ENCODE measurements at places on chromosomes 2 and 18. TPM values are rescaled to one million over a fixed set of nuclear protein-coding genes. Genes with fewer than 3 reads are reported as not detected.

RAB6D gene
- polyA plus RNA-seq: not detected

DNA sequence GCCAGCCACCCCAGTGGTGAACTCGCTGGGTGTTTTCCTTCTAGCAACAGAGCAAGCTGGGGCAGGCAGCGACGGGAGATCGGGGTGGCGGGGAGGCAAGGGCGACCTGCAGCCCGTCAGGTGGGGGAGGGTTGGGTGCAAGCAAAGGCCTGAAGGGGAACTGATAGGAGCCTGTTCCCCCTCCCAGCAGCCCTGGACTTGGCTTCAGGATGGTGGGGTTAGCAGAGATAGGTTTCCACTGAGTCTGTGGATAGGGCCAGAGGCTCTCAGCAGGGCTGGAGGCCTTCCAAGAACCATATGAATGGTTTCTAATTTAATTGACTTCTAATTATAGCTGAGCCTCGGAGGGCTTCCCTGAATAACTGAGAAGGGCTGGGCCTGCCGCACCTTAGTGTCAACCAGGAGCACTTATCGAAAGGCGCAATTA is 55.3 kb downstream of the EDAR start:
- DNase-seq: no peak
- H3K27me3 ChIP-seq: no peaks in the 10 kb centered on the region
- no peaks in the 10 kb centered on the region for H3K36me3 ChIP-seq
- H3K4me1 ChIP-seq: peaks cover 1% of the 10 kb centered on the region
- no peak overlapping the region for H3K4me3 ChIP-seq

- no peak for DNase-seq
- no peak overlapping the region for H3K4me3 ChIP-seq
- H3K36me3 ChIP-seq: no peaks in the 10 kb centered on the region
- H3K27ac ChIP-seq: no peak overlapping the region
- H3K27me3 ChIP-seq: no peaks in the 10 kb centered on the region
These were observed 54.6 kb downstream of the DCC start for GRCh38 chr18:52394602-52395001.

DNAJC5G gene
- polyA plus RNA-seq: not detected

- no peaks in the 10 kb centered on the region for H3K4me1 ChIP-seq
- no peak overlapping the region for H3K27ac ChIP-seq
- H3K36me3 ChIP-seq: no peaks in the 10 kb centered on the region
- no peak overlapping the region for H3K4me3 ChIP-seq
- H3K27me3 ChIP-seq: no peaks in the 10 kb centered on the region
These were observed 100.4 kb upstream of the SMAD2 start for GRCh38 chr18:48030616-48031480.

GRCh38 chr2:206801418-206802189 is 36.2 kb downstream of the FASTKD2 start:
- no peak overlapping the region for H3K27ac ChIP-seq
- no peak for DNase-seq
- no peaks in the 10 kb centered on the region for H3K27me3 ChIP-seq
- no peaks in the 10 kb centered on the region for H3K36me3 ChIP-seq
- H3K4me3 ChIP-seq: no peak overlapping the region

RHOB gene
- 0.94 TPM for polyA plus RNA-seq

DNA sequence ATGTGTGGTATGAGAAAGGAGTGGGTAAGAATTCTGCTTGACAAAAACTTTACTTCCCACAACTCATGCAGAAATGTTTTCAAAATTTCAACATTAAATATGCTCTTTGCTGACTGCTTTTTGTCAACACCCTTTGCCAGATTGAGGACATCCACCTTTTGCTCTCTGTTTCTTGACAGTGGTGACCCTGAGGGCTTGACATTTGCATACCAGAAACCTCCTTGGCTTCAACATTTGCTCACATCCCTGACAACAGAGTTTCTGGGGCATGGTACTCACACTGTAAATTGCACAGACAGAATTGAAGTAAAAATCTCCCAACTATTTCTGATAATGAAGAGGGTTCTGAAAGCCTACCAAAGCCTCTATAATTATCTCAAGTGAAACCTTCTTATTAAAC is 95.7 kb downstream of the RND3 start:
- H3K36me3 ChIP-seq: no peaks in the 10 kb centered on the region
- H3K4me3 ChIP-seq: no peak overlapping the region
- DNase-seq: no peak
- H3K27ac ChIP-seq: no peak overlapping the region
- no peaks in the 10 kb centered on the region for H3K27me3 ChIP-seq
- no peaks in the 10 kb centered on the region for H3K4me1 ChIP-seq

- H3K36me3 ChIP-seq: peaks cover 3% of the 10 kb centered on the region
- H3K27me3 ChIP-seq: no peaks in the 10 kb centered on the region
- H3K4me1 ChIP-seq: peaks cover 39% of the 10 kb centered on the region
- DNase-seq: no peak
- no peak overlapping the region for H3K4me3 ChIP-seq
These were observed 6.8 kb downstream of the RAB12 start for GRCh38 chr18:8616028-8616401.

DUSP2 gene
- polyA plus RNA-seq: 303 TPM

All from CD4-positive, alpha-beta memory T cell (primary cell).